ENCODE measurements at places on chromosomes 1 and 21. TPM values are rescaled to one million over a fixed set of nuclear protein-coding genes. Genes with fewer than 3 reads are reported as not detected.

DNA sequence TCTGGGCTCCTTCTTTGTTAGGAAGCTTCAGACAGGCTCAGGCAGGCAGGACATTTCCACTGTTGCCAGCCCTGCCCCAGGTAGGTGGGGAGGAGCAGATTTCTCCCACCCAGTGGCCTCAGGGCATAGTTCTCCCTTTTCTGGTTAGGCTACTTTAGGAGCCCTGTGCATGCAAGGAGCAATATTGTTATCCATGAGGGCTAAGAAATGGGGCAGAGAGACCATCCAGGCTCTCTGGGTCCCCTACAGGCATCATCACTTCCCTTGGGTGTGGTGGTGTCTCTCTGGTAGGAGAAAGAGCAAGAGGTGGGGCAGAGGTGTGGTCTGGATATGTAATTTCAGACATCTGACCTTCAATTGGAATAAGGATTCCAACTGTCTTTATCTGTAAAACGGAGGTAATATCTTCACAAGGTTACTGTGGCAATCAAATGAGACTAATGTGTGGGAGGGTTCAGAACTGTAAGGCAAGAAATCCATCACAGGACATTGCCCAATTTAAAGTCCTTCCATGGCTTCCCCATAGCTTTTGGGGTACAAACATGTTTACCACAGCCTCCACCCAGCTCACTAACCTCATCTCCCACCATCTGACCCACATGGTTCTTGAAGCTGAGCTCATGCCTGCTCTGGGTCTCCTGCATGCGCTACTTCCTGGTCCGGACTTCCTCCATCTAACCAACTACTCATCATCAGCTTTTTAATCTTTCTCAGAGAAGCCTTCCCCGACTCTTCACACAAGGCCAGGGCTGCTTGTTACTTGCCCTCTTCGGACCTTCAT, 26.1 kb downstream of the PCAT6 start:
- DNase-seq = no peak

GRCh38 chr1:89999628-90000027, 4.7 kb downstream of the ZNF326 start:
- no peak for DNase-seq

SYT6 gene
- not detected for total RNA-seq

- DNase-seq = no peak
These were observed 35.1 kb upstream of the DIP2A start for GRCh38 chr21:46423546-46424038.

- DNase-seq = no peak
These were observed 12.8 kb downstream of the RNF2 start for GRCh38 chr1:185058110-185058509.

Data from epithelial cell of proximal tubule (primary cell).